ENCODE measurements at places on chromosomes 7 and 10.

DNA sequence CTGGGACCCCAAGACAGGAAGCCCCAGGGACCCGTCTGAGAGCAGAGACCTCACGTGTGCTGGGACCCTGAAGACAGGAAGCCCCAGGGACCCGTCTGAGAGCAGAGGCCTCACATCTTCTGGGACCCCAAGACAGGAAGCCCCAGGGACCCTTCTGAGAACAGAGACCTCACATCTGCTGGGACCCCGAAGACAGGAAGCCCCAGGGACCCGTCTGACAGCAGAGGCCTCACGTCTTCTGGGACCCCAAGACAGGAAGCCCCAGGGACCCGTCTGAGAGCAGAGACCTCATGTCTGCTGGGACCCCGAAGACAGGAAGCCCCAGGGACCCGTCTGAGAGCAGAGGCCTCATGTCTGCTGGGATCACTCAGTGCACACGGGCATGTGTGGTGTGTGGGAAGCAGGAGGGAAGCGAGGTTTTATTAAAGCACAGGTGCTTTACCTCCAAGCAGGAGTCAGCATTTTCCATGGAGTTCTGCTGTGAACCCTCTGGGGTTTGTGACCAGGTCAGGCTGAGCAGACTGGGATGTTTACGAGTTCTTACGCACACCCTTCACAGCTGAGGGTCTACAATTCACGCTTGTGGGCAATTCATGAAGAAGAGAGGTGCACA, 590.6 kb downstream of the DNAJB6 start:
- no peak for DNase-seq

DNA sequence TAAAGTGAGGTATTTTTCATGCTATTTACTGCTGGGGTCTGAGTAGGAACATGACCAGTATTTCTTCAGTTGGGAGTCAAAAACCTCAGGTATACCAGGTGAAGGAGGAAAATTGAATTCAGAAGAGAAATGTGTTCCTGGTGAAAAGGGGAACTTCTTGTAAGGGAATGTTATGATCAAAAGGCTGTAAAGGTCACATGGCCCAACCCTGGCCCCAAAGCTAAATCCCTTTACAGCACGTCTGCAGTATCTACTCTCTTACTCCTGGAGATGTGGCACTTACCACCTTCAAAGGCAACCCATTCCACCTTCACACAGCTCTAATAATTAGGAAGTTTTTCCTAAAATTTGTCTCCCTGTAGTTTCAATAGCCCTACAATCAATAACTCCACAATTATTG, 15.2 kb downstream of the PIK3AP1 start:
- no peak for DNase-seq

GRCh38 chr10:3959370-3960325, 174.6 kb upstream of the KLF6 start:
- no peak for DNase-seq

GRCh38 chr7:51456431-51457060, 139.9 kb upstream of the COBL start:
- DNase-seq: no peak

GRCh38 chr7:46908770-46909169, 673.1 kb downstream of the TNS3 start:
- DNase-seq: no peak

DNA sequence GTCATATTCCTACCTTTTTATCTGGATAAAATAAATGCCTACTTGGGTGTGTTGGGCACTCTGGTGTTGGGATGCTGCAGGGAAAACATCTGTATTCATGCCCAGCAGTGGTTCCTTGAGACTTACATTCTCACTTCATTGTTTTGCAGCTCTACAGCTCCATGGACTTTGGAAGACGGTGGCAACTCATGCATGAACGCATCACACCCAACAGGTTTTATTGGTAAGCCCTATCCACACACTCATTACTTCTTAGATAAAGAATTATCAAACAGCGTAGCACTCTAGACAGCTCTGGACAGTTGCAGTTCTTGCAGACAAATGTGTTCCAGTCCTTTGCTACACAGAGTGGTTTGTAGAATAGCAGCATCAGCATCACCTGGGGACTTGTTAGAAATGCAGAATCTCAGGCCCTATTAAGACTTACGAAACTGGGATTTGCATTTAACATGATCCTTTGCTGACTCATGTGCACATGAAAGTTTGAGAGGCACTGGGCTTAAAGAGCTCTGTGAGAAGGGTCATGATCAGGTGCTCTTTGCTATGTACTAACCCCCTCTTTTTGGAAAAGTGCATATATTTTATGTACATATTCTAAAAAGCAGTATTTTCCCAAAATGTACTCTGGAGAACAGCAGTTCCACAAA, 401.9 kb downstream of the SORCS3 start:
- no peak for DNase-seq

DNA sequence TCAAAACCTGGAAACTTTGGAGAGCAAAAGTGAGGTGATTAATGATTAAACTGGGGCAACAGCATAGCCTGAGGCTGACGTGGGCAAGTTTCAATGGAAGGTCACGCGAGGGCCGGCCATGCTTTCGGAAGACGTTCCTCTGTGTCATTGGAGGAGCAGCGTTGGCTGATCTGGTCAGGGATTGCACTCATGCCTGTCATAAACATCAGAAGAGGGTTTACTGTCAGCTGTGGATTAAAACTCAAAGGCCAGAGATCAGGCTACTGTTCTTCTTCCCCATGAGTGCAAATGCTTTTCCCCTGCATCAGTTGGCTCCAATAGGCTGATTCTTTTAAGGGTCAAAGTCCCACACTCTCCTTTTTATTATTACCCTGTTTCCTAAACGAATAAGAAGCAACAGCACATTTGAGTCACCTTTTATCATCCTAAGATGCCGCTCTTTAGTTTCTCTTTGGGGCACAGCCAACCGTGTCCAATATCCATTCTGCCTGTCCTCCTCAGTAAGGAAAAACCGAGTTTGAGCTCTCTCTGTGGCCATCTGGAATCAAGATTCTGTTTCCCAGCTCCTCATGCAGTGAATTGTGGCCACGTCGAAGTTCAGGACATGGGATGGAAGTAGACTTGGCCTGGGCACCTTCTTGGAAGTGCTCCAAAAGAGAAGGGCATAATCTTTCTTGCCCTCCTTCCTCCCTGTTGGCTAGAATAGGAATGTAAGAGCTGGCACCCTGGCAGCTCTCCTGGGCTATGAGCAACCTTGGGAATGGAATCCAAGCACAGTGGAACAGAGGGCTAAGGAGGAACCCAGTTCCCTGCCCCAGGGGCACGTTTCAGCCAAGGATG, 62.5 kb upstream of the INSIG1 start:
- DNase-seq: no peak

DNA sequence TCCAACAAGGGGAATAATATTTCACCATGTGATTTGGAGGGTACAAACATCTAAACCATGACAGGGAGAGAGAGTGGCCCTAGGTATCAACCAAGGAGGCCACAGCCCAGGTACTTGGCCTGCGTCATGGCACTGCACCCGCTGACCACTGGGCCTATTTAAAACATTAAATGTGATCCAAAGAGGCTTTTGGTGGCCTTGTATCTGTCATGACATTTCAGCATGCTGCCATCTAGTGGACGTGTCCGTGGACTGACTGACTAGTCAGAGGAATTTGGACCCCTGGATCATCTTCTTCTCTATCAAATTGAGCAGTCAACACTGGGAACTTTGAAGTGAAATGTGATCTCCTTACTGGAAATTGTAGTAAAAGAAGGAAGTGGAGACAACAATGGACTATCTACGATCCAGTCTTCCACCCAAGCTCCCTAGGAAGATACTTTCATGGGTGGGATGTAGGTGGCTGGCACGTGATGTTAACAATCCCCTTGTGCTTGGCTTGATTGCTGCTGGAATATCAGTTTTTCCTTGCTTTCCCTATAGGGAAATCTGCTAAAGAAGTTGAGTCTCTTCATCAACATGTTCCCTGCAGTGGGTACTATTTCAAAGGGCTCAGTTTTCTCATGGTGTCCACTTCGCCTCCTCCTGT, 24.6 kb upstream of the ITGA8 start:
- DNase-seq: peak; percentile 62

GRCh38 chr10:107126512-107127065, 37.9 kb downstream of the SORCS1 start:
- DNase-seq: no peak

DNA sequence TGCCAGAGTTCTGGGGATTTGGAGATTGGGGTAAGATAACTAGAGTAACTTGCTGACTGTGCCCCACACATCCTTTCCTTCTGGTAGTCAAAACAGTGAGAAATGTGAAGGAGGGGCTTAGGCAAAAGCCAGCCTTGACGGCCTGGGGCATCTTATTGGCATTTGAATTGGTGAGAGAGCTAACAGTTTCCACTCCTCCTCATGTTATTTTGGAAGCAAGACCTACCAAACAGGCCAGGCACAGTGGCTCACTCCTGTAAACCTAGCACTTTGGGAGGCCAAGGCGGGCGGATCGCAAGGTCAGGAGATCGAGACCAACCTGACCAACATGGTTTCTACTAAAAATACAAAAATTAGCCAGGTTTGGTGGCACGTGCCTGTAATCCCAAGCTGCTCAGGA, 596.6 kb downstream of the GRM8 start:
- DNase-seq: no peak

DNA sequence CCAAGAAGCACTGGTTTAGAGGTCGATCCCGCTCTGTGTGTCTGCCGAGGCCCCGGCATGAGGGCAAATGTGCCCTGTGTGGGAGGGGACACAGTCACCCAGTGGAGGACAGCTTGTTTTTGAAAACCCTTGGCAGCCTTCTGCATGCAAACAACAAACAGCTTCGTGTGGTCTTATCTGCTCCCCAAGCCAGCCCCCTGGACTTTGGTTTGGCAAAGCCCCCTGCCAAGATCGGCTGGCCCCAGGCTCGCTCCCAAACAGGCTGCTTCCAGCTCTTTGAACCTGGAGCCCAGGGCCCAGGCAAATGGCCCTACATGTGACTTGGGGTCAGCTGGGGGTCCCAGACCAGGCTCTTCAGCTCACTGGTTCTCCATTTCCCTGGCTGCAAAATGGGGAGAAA, 2.9 kb downstream of the ELN start:
- no peak for DNase-seq

GRCh38 chr10:3468919-3469638, 296.5 kb upstream of the PITRM1 start:
- DNase-seq: no peak

- DNase-seq: no peak
Observed at GRCh38 chr10:96415891-96416554, 57.2 kb upstream of the OPALIN start.

DNA sequence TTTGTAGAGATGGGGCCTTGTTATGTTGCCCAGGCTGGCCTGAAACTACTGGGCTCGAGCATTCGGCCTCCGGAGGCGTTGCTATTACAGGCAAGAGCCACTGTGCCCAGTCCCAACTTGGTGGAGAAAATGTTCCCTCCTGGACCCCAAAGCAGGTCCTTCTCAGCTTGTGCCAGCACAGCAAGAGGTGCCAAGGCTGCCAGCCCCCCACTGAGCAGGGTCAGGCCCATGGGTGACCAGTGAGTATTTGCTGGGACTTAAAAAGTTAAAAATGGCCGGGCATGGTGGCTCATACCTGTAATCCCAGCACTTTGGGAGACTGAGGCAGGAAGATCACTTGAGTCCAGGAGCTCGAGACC, 4.6 kb downstream of the MAFK start:
- DNase-seq: no peak

GRCh38 chr10:23676296-23676695, 237.4 kb downstream of the OTUD1 start:
- DNase-seq: no peak

- DNase-seq: no peak
Observed at GRCh38 chr7:107594961-107595737, 15.1 kb downstream of the BCAP29 start.

DNA sequence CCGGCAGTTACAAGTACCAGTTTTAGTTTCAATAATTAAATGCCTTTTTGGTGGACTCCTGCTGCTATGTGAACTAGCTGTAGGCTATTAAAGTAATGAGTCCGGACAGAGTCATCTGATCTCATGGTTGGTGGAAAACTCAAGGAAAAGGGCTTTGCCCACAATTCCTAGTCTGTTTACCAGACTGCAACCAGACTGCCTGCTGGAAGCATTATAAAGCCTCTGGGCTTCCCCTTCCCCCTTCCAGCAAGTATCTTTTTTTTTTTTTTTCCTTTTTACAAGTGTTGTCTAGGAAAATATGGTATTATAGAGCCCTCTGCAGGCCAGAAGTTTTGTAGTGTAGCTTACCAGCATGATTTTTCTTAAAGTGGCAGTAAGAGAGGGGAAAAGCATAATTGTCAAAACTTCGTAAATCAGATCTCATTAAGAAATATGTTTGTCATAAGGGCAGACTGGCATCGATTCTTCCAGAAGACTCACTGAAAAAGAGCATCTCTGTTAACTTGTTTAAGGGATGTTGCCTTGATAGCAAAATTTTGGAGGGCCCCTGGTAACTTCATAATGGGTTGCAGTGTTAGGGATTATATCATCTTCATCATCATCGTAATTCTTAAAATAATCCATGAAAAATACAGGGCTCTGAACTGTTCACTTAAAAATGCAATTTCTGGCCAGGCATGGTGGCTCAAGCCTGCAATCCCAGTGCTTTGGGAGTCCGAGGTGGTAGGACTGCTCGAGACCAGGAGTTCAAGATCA, 181.3 kb downstream of the TAX1BP1 start:
- DNase-seq: peak; percentile 90

DNA sequence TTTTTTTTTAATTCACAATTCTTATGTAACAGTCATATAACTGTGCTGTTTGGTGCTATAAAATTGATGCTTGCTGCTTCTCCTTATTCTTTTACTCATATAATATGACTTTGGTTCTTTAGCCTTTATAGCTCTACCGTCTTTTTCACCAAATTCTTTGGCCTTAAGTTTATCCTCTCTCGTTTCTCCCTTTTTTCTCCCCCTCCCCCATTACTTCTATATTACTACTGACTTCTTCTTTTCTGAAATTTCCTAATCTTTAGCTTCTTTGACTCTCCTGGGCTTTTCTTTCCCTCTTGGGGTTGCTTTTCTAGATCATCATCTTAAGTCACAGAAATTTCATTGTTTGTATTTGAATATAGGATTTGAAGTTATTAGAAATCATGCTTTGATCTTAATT, 3.8 kb downstream of the BCCIP start:
- no peak for DNase-seq

DNA sequence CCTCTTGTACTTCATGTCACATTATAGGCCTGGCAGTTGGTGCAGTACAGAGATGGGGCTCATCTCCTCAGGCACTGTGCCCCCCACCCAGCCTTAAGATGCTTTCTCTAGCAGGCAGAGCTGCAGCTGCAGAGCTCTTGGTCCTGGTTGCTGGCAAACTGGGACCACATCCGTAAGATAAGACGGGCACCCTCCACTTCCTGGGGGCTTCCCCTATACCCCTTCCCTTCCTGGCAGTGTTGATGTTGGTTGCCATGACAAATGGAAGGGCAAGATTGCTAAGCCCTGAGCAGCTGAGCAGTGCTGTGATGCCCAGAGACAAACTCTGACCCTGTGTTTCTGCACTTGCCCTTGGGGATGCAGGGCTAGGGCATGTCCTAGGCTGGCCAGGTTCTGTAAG, 103.4 kb upstream of the ANLN start:
- peak; percentile 60 for DNase-seq

- no peak for DNase-seq
Observed at GRCh38 chr7:46034056-46034768, 113.1 kb upstream of the IGFBP3 start.
